Activated T-cell treated with anti-CD3 and anti-CD28 coated beads for 24 hours (primary cell): ENCODE measurements at places on chromosomes 1 and 21.

- no peak for DNase-seq
Observed at GRCh38 chr1:22055463-22055862, 3.0 kb downstream of the CDC42 start.

- DNase-seq = no peak
Observed at GRCh38 chr1:40699787-40700186, 8.3 kb downstream of the NFYC start.

GRCh38 chr1:33039840-33040239 is 3.2 kb upstream of the AK2 start:
- no peak for DNase-seq

DNA sequence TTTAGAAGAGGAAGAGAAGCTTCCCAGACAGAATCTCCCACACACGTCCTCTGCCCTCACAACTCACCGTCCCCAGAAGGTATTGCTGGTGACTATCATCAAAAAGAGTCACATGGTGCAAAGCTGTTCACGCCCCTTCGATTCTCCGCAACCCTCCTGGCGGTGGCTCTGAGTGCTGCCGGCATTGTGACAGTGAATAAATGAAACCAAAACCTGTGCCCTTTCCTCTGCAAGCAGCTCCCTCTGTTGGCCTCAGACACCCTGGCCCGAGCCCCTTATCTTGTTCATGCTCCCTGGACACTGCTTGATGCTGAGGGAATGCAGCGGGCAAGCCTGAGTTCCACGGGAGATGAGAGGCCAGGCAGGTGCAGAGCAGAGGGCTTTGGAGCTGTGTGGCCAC is 510.3 kb downstream of the NPHP4 start:
- DNase-seq = peak; percentile 23

DNA sequence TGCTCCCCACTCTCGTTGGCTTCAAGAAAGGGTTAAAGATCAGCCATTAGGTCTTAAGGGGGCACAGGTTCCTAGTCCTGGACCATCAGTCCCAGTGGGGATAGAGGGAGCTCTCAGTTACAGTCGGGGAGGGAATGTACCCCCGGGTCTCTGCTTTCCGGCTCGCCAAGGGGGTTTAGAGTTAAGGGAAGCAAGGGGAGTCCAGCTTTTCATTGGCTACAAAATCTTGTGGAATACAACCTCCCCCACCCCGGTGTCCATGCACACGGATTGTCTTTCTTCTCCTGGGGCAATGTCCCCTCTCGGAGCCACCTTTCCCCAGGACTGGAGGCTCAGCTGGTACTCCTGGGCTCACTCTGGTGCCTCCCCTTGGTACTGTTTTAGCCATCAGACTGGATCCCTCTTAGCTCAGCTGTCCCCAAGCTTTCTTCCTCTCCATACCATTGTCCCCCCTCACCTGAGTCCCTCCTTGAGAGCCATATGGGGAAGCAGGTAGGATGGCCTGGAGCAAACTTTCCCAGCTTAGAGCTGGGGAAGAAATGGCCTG is at the start of gene A3GALT2:
A3GALT2 (minus strand) TSS at position 480 of the 547 bp plus-strand sequence; CDS start at position 480, 0 bp downstream.
- DNase-seq = no peak

DNA sequence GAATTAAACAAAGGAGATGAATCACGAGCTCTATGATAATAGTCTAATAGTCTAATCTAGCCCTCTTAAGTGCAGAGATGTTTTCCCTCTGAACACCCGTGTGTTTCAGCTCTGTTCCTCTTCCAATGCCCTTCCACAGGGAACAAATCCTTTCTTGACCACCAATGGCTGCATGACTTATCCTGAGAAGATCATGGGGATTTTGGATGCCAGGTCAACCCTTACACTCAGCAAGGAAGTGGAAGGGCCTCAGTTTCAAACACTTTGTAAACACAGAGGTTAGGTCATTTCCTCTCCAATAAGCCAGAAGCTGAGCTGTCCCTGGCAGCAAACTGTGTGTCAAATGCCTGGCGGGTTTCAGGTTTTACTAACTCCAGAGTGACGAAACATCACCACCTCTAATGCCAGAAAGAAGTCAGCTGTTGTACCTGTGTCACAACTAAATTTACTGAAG is 200.0 kb downstream of the GABPA start:
- DNase-seq = no peak
